Activated naive CD8-positive, alpha-beta T cell treated with anti-CD3 and anti-CD28 coated beads for 36 hours (primary cell): ENCODE measurements at places on chromosomes 2 and 18. TPM values are rescaled to one million over a fixed set of nuclear protein-coding genes. Genes with fewer than 3 reads are reported as not detected.

DNA sequence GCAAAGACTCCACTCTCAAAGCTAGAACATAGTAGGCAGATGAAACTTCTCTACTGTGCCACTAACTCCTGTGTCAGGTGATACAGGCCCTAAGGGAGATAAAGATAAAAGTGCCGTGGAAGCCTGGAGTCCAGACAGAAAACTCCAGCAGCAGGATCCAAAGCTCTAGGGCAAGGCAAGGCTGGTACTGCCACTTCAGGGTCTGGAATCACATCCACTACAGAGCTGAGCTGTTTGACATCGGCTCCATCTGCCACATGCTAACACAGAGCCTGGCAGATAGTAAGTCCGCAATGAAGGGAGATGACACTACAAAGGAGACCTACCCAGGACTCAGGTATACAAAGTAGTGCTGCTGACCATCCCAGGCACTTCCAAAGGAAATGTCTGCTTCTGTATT, 34.4 kb downstream of the EPG5 start:
- no peaks in the 10 kb centered on the region for H3K27me3 ChIP-seq
- peaks cover 22% of the 10 kb centered on the region for H3K36me3 ChIP-seq
- peaks cover 7% of the 10 kb centered on the region for H3K4me1 ChIP-seq
- H3K27ac ChIP-seq: no peak overlapping the region

The SLC23A3 gene
- 0.92 TPM for total RNA-seq

GRCh38 chr2:240791821-240792628, 28.0 kb downstream of the KIF1A start:
- H3K27ac ChIP-seq: no peak overlapping the region
- DNase-seq: no peak
- H3K4me3 ChIP-seq: no peak overlapping the region
- H3K27me3 ChIP-seq: peaks cover 1% of the 10 kb centered on the region
- no peaks in the 10 kb centered on the region for H3K36me3 ChIP-seq
- H3K4me1 ChIP-seq: no peaks in the 10 kb centered on the region

- DNase-seq: no peak
- no peaks in the 10 kb centered on the region for H3K27me3 ChIP-seq
- H3K4me3 ChIP-seq: no peak overlapping the region
- no peak overlapping the region for H3K27ac ChIP-seq
- peaks cover 12% of the 10 kb centered on the region for H3K4me1 ChIP-seq
Observed at GRCh38 chr2:109009920-109010610, 21.0 kb upstream of the EDAR start.
